ENCODE measurements at places on chromosomes 1 and 21.

GRCh38 chr1:64969305-64970046 is 3.1 kb upstream of the JAK1 start:
- DNase-seq = no peak

GRCh38 chr1:25047506-25048240 is 117.6 kb upstream of the RUNX3 start:
- no peak for DNase-seq

DNA sequence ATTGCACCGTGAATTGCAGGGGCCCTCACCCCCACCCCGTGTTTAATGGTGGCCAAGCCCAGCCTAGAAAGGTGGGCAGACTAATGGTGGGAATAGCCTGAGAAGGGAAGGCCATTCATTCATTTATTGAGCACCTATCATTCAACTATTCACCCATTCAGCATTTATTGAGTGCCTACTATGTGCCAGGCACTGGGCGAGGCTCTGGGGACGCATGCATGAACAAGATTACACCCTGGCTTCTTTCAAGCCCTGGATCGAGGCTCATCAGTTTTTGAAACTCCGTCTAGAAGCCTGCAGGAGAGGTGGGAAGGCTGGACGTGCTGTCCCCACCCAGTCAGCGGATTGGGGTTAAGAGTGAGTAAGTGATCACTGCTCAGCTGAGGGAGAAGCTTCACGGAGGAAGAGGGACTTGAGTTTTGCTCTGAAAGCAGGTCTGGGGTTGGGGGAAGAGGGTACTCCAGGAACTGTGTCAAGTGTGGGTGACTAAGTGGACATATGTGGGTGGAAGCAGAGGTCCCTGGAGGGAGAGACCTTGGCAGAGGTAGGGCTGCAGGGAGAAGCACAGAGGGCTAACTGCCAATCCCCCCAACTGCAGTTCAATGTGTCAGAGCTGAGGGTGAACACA is 35.6 kb downstream of the MEF2D start:
- no peak for DNase-seq

GRCh38 chr1:202687798-202688197 is 22.5 kb downstream of the SYT2 start:
- no peak for DNase-seq

DNA sequence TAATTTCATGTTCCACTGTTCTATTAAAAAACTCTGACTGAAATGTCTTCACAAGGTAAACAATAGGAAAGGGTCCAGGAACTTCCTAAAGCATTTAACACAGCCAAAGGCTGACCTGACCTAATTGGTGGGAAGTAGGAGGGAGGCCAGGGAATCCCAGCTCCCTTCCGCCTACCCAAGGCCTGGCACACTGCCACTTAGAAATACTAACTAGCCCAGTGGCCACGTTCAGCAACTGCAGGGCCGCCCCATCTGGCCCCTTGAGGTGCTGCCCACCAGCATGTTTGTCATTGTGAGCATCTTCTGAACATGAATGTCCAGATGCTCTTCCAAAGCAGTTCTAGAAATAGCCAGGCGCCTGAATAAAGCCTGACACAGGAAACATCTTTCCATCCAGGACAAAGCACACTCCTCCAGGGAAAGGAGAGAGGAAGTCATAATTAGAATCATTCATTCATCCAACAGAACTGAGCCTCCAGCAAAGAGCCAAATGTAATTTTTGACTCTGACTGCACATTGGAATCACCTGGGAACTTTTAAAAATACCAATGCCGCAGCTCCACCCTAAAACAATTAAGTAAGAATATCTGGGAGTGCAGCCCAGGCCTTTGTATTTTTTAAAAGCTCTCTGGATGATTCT is 44.6 kb upstream of the BCL9 start:
- DNase-seq = peak; percentile 62

GRCh38 chr1:37294529-37294928 is 179.9 kb upstream of the ZC3H12A start:
- DNase-seq = no peak

DNA sequence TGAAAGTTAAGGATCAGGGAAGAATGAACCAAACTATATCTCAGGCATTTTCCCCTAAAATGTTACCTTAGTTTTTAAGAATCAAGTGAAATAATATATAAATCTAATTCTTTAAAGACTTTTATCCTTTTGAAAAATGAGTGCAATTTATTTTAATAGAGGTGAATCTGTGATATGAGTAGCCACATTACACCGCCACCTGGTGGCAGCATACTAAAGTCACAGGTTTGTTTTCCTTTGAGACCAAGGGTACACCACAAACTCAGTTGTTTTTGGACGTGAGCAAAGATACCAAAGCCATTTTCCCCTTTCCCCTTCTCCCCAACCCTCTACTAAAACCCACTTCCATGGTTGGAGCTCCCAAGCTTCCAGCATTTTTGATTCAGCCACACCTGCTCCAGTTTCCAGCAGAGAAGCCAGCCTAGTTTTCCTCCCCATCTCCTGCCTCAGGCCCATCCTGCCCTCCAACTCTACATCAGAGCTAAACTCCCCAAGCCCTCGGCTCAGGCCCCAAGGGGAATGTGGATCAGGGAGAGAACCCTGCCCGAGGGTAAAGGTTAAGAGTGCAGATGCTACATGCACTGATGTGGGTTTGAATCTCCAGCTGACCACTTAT is 22.9 kb upstream of the LDLRAP1 start:
- peak; percentile 75 for DNase-seq

GRCh38 chr1:49854741-49855140 is 169.0 kb downstream of the AGBL4 start:
- DNase-seq = no peak

GRCh38 chr1:87592156-87592555 is 263.5 kb downstream of the LMO4 start:
- no peak for DNase-seq

GRCh38 chr1:202291961-202292712 is 49.6 kb downstream of the UBE2T start:
- DNase-seq = no peak

GRCh38 chr1:236000781-236001180 is 64.1 kb downstream of the NID1 start:
- DNase-seq = no peak

DNA sequence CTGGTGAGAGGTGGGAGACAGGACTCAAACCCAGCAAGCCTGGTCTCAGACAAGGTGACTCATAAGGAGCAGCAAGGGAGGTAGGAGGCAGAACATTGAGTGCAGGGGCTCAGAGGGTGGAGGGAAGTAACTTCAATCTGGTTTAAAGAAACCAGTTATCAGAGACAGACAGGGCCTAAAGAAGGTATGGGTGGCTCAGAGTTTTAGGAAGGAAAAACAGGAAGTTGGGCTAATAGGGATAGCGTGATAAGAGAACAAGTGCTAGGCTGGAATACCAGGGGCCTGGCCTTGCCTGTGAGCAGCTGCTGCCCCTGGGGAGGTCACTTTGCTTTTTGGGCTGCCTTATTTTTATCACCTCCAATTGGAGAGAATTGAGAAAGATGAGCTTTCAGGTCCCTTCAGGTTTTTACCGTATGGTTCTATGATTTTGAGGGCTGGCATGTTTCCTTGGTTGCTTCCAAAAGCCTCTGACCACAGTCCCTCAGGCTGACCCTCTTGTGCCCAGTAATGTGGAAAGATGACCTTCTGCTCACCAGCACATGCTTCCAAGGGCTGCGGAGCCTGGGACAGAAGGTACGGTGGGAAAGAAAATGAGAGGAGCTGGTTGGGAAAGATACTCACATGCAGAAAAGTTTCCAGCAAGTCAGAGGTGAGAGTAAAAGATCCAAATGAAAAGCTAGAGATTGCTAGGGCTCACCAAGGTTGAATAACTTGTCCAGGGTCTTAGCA is 77.0 kb downstream of the DDR2 start:
- DNase-seq = no peak

DNA sequence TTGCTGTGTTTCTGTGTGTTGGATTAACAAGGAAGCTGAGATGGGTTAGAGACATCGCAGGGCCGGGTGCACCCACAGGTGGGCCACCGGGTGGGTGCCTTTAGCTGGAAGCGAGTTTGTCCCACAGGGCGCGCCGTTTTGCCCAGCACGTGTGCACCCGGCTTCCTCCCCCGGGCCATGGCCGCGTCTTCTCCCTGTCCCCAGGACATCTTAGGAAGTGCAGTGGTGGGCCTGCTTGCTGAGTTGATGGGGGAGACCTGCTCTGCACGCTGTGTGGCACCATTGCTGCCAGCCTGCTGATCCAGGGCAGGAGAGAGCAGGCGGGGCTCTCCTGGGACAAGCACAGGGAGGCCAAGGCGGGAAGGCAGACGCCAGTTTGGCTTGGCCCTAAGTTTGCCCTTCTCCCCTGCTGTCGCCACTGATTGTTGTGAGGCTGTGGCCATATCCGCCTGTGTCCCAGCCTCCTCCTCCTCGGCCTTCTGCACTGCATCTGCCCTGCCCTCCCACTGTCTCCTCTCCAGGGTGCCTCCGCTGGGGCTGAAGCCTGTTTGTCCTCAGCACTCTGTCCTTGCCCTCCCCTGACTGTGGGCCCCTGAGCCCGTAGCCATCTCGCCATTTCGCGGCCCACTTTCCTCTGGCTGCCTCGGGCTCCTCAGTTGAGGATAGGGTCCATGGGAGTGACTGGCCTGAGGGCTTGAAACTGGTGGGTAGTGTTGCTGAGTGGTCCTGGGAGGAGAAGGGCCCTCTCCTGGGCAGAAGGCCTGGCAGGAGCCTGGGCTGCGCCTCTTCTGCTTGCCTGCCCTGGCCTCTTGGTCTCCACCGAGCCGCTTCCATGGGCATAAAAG is 47.6 kb downstream of the PKNOX1 start:
- DNase-seq = no peak

All from HAP-1 (cell line).